ENCODE measurements at places on chromosomes 2 and 18.

GRCh38 chr2:183081911-183082310 lies 3.4 kb downstream of the DUSP19 start:
- no peak for DNase-seq

GRCh38 chr2:70098032-70098431 lies 10.8 kb downstream of the PCBP1 start:
- no peak for DNase-seq

GRCh38 chr2:86275384-86275799 lies 62.0 kb downstream of the REEP1 start:
- DNase-seq = no peak

DNA sequence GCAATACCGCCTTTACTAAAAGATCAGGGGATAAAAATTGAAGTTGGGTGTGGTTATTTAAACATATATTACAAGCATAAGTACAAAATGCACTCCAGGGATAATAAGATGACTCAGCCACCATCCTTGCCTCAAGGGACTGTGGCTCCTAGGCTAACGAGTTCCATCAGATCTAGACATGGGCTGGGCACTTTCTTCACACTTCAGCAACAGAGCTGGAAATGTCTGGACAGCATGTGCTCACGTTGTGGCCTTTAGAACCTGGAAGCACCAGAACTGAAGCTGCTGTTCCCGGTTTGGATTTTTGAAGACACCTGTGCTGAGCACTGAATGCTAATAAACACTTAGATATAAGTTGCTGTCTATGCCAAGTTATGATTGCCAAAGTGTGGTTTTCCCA lies 384.2 kb upstream of the SALL3 start:
- no peak for DNase-seq

All from omental fat pad (tissue), 4 donors.